ENCODE measurements at places on chromosomes 12 and 14.

DNA sequence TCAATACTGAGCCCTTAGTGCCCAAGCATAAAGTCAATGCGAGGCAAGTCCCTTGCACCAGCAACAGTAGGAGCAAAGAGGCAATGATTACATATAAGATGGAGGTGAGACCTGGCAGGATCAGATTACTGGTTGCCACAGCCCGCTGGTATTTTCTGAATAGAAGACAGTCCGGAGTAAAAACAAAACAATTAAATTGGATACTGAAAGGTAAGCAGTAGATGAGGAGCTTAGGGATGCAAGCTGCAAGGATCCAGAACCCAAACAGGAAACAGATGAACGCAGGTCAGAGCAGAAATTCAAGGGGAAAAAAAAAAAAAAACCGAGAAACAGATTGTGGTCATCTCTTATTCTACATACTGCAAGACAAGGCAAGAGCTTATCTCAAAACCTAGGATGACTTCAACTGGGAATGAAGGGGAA is 119.6 kb downstream of the MED13L start:
- no peak for DNase-seq

DNA sequence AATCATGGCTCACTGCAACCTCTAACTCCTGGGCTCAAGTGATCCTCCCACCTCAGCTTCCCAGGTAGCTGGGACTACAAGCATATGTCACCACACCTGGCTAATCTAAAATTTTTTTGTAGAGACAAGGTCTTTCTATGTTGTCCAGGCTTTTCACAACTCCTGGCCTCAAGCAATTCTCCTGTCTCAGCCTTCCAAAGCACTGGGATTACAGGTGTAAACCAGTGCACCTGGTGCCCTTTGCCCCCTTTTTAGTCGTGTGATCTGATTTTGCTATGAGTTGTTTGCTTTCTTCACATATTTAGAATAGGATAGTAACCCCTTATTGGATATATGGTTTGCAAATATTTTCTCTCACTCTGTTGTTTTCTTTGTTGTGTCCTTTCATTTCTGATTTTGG is 1.7 kb upstream of the RAD52 start:
- DNase-seq: no peak

GRCh38 chr14:96538990-96539317 is 36.8 kb downstream of the PAPOLA start:
- no peak for DNase-seq

DNA sequence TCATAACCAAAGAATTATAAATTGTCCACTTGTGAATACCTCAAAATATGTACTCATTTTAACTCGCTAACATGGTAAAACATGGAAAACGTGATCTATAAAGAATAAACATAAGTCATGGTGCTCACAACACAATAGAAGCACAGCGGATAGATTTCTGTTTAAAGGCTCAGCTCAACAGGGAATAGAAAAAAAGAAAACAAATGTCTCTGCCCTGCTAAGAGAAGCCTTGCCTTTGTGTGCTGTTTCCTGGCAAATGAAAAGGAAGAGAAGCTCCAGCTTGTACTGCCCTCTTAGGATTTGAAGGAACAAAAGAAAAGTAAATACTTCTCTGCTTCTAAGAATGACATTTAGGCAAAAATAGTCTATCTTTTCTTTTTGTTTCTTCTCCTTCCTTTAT is 121.0 kb upstream of the KRR1 start:
- no peak for DNase-seq

DNA sequence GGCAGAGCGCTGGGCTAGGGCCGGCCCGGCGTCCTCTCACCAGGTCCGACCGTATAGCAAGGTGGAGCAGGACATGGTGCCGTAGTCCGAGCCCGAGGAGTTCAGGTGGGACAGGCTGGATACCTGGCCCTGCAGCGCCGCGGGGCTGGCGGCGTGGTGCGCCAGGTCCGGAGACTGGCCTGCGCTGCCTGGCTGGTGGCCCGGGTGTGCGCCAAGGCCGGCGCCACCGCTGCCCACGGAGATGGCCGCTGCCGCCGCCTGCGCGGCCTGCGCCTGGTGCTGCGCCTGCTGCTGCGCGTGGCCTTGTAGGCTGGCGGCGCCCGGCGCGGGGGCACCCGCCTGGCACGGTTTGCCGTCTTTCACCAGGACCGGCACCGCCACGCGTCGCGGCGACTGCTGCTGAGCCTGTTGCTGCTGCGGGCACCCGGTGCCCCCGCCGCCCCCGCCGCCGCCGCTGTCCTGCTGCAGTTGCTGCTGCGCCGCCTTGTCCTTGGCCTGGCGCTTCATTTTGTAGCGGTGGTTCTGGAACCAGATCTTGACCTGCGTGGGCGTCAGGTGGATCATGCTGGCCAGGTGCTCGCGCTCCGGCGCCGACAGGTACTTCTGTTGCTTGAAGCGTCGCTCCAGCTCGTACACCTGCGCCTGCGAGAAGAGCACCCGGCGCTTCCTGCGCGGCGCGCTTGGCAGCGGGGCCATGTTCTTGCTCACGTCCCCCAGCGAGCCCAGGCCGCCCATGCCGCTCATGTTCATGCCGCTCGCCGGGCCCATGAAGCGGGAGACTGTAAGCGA is 2.6 kb downstream of the NKX2-1 start:
- no peak for DNase-seq

- DNase-seq: no peak
These were observed 6.9 kb downstream of the CFAP251 start for GRCh38 chr12:121925358-121925695.

DNA sequence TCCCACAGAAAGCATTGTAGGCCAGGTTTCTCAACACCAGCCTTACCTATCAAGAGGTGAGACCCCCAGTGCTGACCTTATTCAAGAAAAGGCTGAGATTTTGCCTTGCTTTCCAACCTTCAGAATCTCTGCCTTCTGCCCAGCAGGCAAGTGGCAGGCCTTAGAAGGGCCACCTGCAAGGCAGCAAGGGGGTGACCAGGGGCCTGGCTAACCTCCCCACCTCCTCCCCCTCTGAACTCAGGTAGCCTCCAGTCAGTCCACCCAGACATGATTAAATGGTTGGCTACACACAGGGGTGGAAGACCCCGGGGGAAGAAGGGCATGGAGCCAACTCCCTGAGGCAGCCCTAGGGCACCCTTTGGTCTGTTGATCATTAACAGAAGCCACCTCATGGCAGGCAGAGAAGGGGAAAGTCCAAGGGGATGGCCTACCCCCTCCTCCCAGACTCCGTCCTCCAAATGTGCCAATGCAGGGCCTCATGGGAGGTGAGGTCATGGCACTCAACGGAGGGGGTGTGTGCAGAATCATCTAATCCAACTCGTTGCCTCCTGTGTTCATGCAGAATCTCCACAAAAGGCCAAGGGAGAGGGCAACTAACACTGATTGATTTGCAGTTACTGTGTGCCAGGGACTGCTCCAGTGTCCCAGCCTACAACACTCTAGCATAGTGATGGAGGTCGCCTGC is 8.5 kb downstream of the ZFP36L1 start:
- DNase-seq: no peak

GRCh38 chr12:48311313-48311712 is 39.4 kb downstream of the ZNF641 start:
- no peak for DNase-seq

- no peak for DNase-seq
These were observed 48.4 kb downstream of the FNTB start for GRCh38 chr14:65035049-65035448.

DNA sequence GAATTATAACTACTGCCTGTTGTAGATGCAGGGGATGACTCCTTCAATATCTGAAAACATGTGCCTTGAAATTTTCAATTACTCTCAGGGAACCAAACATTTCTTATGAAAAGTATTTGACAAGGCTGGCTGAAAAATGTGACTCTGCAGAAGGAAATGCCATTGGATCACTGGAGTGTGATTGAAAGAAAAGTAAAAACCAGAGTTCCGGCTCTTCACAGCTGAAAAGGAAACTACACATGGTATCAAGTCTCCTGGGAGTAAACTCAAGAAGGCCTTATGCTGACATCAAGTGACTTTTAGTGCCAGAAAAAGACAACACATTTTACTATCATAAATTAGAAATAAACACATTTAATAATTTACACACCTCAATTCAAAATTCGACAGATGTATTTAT is 693.0 kb downstream of the LRFN5 start:
- DNase-seq: no peak

DNA sequence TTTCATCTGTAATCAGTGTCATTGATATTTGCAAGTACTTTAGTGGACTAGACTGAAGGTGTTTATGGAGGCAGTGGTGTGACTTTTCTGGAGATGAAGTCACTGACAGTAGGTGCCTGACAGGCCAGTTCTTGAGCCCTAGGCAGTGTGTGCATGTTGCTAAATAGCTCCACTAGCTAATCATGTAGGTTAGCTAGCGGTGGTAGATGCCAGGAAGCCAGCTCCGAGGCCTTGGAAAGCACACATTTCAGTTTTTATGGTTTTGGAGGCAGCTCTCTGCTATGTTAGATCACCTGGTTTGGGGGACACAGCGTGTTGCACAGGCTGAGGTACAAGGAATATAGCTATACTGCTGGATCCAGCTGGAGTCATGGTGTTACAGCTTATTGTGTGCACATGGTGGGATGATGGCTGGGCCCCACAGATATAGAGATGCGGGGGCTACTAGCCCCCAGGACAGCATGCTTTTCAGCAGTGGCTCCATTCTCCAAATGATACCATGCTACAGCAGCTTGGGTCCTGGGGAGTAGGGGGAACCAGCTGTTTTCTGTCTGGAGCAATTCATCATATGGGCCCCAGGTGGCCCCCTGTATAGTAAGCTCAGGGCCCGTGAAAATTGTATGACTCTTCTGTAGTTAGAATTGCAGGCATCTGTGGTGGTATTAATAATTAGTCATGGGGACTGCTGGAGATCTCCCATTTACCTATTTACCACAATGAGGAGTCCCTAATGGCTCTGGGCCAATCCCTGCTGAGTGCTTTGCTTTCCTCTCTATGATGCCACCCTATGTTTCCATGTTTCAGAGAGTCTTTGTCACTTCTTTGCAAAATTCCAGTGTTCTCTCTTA is 367.2 kb upstream of the LMO3 start:
- DNase-seq: no peak

DNA sequence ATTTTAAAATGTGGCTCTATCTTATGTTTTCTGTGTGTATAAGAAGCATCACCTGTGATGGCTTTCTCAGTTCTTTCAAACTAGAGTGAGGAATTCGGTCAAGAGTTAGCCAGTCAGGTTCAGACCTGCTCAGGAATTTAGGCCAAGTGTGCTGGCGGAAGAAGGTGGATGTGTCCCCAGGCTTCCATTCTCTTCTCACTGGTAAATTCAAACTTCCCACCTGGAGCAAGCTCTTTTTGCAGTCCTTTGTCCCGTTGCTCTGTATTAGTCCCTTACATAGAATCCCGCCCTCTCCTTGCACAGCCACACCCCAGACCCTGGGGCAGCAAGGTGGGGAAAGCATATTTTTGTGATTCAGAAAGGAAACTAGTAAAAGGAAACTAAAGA is 124.7 kb upstream of the PWP1 start:
- DNase-seq: no peak

- no peak for DNase-seq
These were observed 498.7 kb downstream of the SOX5 start for GRCh38 chr12:23450810-23451209.

All from stimulated activated CD8-positive, alpha-beta memory T cell treated with anti-CD3 and anti-CD28 coated beads, Interleukin-4, amount 100 ng/mL, for 4 hours (primary cell).